ENCODE measurements at places on chromosomes 5 and 9.

- no peak for DNase-seq
Observed at GRCh38 chr9:7894231-7894630, 94.7 kb upstream of the DMAC1 start.

DNA sequence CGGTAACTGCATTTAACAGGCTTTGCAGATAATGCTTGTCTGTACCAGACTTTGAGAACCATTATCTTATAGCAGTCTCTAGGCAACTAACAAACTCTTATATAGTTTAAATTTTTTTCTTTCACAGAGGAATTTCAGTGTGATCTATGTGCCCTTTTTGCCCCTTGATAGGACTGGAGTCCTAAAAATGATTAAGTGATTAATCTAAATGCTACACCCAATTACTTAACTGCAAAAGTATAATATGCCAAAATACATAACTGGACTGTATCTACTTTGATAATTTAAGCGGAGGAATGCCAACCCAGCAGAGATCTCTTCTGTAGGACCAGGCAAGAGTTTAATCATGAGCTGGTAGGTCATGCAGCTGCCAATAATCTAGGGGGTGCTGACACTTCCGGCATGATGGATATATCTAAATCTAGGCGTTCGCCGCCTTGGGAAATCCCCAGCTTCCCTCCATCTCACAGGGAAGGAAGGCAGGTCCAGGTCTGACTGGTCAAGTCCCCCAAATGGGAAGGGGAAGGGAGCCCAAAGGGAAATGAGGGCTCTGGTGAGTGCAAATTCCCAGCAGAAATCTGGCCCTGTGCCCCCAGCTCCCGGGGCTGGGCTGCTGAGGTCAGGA, 205.6 kb downstream of the GAPVD1 start:
- DNase-seq = no peak

- no peak for DNase-seq
Observed at GRCh38 chr5:15371184-15371583, 128.8 kb upstream of the FBXL7 start.

DNA sequence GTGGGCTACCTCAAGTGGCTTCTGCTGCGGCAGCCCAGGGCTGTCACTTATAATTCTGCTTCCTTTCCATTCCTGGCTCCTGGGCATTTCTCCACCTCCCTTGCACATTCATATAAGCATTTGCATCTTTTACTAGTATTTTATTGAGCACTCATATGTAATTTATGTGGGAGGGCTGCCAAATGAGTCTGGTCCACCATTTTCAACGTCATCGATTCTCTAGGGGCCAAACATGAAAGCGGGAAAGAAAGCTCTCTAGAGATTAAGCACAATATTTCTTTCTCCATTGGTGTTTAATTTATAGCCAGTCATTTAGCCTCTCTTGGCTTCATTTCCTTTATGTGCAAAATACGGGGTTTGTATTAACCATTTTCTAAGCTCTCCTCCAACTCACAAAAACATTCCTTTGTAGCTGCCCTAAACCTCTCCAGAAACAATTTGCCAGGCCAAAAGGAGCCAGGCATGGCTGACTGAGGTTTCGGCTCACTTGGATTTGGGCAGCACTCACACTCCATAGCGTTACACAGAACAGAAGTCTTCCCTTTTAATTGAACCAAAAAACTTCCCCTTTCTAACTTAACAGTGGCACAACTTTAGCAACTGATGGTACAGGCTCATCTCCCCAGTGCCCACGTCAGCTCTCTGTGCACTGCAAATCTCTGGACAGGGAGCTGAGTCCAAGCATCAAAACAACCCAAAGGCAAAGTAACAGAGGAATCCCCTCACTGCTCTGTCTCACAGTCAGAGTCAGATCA, 183.5 kb downstream of the ROR2 start:
- no peak for DNase-seq

Measured in esophagus muscularis mucosa (tissue), 4 donors.